ENCODE measurements at places on chromosomes 7 and 10.

GRCh38 chr10:9195385-9195784 is 1140.9 kb downstream of the GATA3 start:
- no peak for DNase-seq

DNA sequence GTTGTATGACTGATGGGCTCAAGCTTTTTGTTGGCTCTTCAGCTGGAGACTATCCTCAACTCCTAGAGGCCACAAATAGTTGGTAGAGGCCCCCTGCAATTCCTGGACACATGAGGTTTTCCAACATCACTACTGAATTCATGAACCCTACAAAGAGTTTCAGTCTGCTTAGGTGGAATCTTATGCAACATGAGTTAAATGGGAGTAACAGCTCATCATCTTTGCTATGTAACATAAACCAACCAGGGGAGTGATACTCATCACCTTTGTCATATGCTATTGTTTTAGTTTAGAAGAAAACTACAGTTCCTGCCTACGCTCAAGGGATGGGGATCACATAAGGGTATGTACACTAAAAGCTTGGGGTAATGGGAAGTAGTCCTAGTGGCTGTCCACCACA is 729.4 kb downstream of the SORCS1 start:
- no peak for DNase-seq

GRCh38 chr7:143388491-143389101 is 7.5 kb downstream of the ZYX start:
- DNase-seq = no peak

DNA sequence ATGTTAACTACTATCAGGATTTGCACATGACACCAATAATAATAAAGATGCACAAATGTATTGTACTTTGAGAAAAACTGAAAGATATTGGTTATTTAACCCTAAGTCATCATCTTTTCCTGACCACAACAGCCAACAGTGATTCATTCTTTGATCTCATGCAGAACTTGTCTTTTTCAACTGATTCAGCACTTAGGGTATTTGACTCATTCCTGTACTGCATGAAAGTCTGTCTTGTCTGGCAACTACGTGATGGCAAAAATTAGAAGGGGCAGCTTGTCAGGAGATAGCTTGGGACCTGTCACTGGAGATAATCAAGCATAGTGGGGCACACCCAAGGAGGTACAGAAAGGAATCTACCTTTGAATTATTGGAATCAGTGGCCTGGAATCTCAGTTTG is 77.8 kb upstream of the LRRC17 start:
- no peak for DNase-seq

DNA sequence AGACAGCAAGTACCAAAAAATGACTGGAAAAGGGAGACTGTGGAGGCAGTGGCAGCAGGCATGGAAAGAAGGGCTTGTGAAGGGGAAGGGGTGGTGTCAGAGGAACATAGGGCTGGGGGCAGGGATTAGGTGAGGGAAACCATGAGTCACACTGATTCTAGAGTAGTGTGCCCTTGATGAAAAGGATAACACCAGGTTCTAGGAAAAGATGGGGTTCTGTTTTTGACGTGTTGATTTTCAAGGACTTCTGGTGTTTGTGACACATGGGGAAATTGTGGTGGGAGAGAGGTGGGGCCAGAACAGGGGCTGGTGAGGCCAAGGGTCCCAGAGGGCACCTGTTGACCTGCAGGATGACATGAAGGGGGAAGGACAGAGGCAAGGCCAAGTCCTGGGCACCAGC is 57.1 kb downstream of the FIGNL1 start:
- DNase-seq = no peak

- no peak for DNase-seq
Observed at GRCh38 chr10:88253622-88254021, 329.5 kb downstream of the RNLS start.
